Liver (tissue), 10 donors: ENCODE measurements at places on chromosomes 1 and 21. TPM values are rescaled to one million over a fixed set of nuclear protein-coding genes. Genes with fewer than 3 reads are reported as not detected.

Gene KRTAP13-2
- polyA plus RNA-seq: not detected

DNA sequence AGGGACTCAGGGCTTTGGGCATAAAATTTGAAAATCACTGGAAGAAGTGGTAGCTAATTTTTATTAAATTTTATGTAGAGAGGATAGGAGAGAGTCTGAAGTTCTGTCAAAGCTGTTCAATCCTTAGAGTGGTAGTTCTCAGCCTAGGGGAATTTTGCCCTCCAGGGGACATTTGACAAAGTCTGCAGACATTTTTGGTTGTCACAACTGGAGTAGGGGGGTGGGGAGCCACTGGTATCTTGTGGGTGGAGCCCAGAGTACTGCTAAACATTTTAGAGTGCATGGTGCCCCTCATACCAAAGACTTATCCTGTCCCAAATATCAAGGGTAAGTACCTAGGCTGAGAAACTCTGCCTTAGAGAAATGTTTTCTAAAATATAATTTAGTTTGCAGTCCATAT lies 30.2 kb downstream of the RASAL2 start:
- no peaks in the 10 kb centered on the region for H3K27me3 ChIP-seq
- no peak for DNase-seq
- H3K36me3 ChIP-seq: no peaks in the 10 kb centered on the region
- no peak overlapping the region for H3K4me3 ChIP-seq
- no peak overlapping the region for H3K27ac ChIP-seq

- H3K4me3 ChIP-seq: no peak overlapping the region
- no peaks in the 10 kb centered on the region for H3K4me1 ChIP-seq
- H3K27ac ChIP-seq: no peak overlapping the region
These were observed 26.9 kb upstream of the DPT start for GRCh38 chr1:168755800-168756418.

- no peak for DNase-seq
- H3K27ac ChIP-seq: no peak overlapping the region
- no peak overlapping the region for H3K4me3 ChIP-seq
- H3K36me3 ChIP-seq: no peaks in the 10 kb centered on the region
These were observed 30.6 kb downstream of the KLHDC7A start for GRCh38 chr1:18511149-18511873.

Gene CFAP141
- not detected for polyA plus RNA-seq

GRCh38 chr1:201332021-201332420 lies 45.5 kb downstream of the TNNT2 start:
- H3K36me3 ChIP-seq: no peaks in the 10 kb centered on the region
- no peak for DNase-seq

Gene KCNH1
- polyA plus RNA-seq: not detected

Gene CLCC1
- polyA plus RNA-seq: 11.6 TPM

Gene ZMYND12
- 1.3 TPM for polyA plus RNA-seq

Gene LAMC2
- 0.18 TPM for polyA plus RNA-seq

GRCh38 chr1:231723146-231723545 lies 96.6 kb downstream of the DISC1 start:
- H3K36me3 ChIP-seq: no peaks in the 10 kb centered on the region
- no peak overlapping the region for H3K4me3 ChIP-seq
- H3K4me1 ChIP-seq: no peaks in the 10 kb centered on the region
- no peaks in the 10 kb centered on the region for H3K27me3 ChIP-seq

Gene NTMT2
- not detected for polyA plus RNA-seq
